ENCODE measurements at places on chromosomes 12 and 14.

DNA sequence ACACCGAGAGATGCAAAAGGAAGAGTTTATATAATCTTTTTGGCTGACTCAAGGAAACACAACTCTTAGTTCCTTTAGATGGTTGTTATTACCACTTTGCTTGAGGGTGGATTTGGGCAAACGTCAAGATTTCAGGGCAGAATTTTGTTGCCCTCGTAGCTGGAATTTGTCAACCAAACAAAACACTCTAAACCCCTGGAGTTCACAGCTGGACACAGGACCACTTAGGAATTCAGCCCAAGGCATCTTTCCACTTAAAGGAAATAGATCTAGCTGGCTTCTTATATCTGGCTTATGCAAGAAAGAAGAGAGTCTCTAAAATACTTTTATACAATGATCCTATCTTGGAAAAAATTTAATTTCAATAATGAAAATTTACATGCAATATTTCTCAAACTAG is 237.8 kb upstream of the LRIG3 start:
- DNase-seq = no peak

DNA sequence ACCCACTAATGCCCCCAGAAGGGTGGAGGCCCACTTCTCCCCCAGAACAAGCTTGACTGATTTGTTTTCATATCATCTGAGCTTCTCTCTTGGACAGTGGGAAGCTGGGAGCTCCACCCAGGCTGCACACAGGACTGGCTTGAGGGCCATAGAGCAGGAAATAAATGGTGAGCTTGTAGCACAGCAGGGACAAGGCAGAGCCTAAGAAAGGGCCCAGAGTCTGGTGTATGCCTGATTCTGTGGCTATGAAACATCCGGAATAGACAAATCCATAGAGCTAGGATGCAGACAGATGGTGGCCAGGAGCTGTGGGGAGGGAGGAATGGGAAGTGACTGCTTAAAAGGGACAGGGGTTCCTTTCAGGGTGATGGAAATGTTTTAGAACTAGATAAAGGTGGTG is 79.0 kb downstream of the ARL6IP4 start:
- no peak for DNase-seq

GRCh38 chr12:101642115-101643067 is 47.6 kb downstream of the MYBPC1 start:
- no peak for DNase-seq

DNA sequence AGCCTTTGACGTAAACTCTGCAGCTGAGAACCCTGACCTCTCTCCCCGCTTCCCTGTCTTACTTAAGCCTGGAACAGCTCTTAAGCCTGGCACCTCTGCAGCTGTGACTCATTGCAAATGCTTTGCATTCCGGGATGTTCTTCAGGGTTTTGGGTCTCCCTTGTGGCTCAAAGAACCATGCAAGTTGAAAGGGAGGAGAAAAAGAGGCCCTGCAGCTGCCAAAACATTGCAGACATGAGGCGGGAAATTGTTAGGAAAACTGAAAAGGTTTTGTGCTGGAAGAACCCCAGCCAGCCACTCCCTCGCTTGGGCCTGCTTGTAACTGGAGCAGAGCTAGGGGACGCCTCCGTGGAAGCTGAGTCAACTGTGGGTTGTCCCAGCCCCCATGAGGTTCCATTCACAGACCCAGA is 60.2 kb upstream of the FERMT2 start:
- DNase-seq = peak; percentile 78

- peak; percentile 64 for DNase-seq
Observed at GRCh38 chr12:13044002-13044905, at the start of gene FAM234B. FAM234B (plus strand) TSS chr12:13044381; CDS start chr12:13044404, 23 bp downstream.

GRCh38 chr14:103343905-103344797 is 10.1 kb downstream of the EIF5 start:
- DNase-seq = no peak

DNA sequence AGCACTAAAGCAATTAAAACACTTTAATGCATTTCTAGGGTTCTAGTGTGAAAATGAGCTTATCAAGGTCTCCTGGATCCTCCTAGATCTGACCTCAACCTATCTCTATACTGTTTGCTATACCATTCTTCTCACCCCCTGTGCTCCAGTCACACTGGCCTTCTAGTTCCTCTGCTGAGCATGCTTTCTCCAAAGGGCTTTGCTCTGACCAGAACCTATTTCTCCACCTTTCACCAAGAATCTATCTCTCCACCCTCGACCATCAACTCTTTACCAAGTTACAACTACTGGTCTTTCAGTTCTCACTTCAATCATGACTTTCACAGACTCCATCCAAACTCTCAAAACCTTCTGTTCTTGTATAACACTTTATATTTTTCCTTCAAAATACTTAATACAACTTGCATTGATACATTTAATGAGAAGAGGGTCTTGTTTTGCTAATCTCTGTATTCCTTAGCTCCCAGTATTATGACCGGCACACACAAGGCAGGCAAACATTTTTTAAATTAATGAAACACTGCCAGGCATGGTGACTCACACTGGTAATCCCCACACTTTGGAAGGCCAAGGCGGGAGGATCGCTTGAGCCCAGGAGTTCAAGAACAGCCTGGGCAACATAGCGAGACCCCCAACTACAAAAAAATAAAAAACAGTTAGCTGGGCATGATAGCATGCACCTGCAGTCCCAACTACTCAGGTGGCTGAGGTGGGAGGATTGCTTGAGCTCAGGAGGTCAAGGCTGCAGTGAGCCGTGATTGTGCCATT is 22.8 kb downstream of the PPP1R12A start:
- no peak for DNase-seq

DNA sequence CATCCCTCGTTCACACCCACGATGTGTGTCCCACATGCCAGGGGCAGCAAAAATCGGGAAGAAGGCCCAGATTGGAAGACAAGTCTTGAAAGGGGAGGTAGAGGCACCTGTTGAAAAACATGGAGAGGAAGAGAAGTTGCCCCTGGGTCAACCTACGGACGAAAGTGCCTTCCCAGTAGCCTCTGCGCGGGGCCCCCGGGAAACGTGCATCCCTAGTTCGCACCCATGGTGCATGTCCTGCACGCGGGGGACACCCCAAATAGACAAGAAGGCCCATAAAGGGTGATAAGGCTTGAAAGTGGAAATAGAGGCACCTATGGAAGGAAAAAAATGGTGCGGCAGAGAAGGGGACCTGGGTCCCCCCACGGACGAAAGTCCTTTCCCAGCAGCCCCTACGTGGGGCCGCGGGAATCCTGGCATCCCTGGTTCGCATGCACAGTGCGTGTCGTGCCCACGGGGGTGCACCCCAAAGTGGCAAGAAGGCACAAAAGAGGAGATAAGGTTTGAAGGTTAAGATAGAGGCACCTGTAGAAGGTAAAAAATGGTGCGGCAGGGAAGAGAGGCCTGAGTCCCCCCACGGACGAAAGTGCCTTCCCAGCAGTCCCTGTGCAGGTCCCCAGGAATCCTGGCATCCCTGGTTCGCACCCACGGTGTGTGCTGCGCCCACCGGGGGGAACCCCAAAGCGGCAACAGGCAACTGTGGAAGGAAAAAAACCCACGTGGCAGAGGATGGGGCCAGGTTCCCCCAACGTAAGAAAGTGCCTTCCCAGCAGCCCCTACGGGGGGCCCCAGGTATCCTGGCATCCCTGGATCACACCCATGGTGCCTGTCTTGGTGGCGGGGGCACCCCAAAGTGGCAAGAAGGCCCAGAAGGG is 278.3 kb downstream of the ALG10 start:
- no peak for DNase-seq

- DNase-seq = no peak
Observed at GRCh38 chr14:19771895-19772430, 1.3 kb upstream of the OR4M1 start.

- DNase-seq = no peak
Observed at GRCh38 chr14:32968972-32969544, 30.4 kb downstream of the NPAS3 start.

DNA sequence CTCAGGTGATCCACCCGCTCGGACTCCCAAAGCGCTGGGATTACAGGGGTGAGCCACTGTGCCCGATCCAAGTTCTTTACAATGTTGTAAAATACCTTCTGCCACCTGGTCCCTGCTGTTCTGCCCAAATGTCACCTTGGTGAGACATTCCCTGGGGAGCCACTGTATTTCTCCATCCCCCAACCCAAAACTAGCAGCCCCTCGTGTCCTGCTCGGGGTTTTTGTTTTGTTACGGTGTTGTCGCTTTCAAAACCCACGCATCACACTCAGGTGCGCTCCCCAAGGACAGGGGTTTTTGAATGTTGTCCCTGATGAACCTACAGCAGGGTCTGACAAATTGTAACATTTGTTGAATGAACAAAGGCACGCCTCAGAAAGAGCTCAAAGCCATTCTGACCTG is 37.4 kb downstream of the CAMKK2 start:
- DNase-seq = peak; percentile 14

- DNase-seq = no peak
Observed at GRCh38 chr12:27331291-27331926, 1.2 kb upstream of the BMAL2 start.

- DNase-seq = no peak
Observed at GRCh38 chr14:91232052-91232451, 12.5 kb downstream of the GPR68 start.

- no peak for DNase-seq
Observed at GRCh38 chr12:75086091-75087038, 123.3 kb downstream of the KCNC2 start.

DNA sequence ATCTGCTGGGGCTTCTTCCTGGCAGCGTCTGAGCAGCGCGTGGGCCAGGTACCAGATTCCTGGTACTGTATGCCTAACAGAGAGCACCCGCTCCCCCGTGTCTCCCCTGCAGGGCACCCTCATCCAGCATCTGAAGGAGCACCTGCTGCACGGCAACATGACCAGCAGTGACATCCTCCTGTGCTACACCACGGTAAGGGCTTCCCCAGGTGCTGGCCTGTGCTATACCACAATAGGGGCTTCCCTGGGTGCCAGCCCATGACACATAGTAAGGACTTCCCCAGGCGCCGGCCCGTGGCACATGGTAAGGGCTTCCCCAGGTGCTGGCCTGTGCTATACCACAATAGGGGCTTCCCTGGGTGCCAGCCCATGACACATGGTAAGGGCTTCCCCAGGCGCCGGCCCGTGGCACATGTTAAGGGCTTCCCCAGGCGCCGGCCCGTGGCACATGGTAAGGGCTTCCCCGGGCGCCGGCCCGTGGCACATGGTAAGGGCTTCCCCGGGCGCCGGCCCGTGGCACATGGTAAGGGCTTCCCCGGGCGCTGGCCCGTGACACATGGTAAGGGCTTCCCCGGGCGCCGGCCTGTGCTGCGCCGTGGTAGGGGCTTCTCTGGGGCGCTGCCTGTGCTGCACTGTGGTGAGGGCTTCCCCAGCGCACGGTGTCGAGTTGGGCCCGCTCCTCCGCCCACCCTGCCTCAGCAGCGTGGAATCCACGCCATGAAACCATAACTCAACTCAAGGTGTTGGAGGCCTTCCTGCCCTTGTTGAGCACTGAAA is 49.3 kb downstream of the AACS start:
- DNase-seq = no peak

- no peak for DNase-seq
Observed at GRCh38 chr12:39448038-39448437, 5.1 kb upstream of the KIF21A start.

GRCh38 chr12:11150832-11151231 is 16.4 kb upstream of the TAS2R30 start:
- no peak for DNase-seq

DNA sequence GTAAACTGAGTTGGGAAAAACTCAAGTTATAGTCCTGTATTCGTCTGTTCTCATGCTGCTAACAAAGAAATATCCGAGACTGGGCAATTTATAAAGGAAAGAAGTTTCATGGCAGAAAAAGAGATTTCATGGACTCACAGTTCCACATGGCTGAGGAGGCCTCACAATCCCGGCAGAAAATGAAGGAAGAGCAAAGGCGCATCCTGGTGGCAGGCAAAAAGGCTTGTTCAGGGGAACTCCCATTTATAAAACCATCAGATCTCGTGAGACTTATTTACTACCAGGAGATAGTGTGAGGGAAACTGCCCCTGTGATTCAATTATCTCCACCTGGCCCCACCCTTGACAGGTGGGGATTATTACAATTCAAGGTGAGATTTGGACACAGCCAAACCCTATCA is 292.6 kb upstream of the SYT1 start:
- DNase-seq = no peak

- DNase-seq = no peak
Observed at GRCh38 chr14:68924186-68925158, 54.6 kb downstream of the ACTN1 start.

DNA sequence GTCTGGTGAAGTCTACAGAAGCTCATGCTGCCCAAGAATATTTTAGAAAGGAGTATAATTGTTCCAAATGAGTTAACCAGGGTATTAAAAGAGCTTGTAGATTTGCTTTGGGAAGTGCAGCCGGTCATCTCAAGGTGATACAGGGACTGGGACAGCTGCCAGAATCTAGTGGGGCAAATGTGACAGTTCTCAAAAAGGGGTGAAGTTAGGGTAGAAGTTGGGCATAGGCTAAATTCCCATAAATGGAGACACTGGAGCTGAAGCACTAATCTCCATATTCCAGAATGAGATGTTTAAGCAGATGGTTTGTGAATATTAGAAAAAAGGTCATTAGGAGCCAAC is 94.7 kb downstream of the ANO6 start:
- no peak for DNase-seq

- no peak for DNase-seq
Observed at GRCh38 chr12:44428825-44429224, 447.3 kb downstream of the NELL2 start.

DNA sequence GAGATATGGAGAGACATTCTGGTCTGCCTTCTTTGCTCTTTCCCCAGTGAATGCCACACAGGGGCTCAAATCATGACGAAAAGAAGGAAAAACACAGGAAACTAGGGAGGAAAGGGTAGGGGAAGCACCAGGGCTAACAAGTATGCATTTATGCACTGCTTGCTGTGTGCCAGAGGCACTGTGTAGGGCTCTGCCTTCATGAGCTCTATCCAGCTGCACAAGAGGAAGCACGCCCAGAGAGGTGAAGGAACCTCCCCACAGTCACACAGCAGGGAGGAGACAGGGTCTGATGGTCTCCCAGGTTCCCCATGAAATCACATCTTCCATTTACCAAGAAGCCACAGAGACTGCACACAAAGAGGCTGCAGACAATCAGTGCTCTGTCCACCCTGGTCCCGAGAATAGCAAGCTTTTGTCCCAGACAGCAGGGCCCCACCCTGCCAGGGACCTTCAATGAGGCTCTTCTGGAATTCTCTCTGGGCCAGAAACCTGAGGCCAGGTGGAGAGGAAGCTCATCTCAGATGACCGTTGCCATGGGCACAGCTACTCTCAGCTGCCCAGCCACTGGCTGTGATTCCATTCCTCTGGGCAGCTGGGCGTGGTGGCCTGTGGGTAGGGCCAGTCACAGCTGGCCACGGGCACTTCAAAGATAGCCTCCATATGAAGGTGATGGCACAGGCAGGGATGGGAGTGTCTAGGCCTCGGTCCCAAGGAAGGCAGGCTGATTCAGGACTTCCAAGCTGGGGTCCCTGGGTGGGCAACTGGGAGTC is 7.3 kb upstream of the TRPV4 start:
- DNase-seq = no peak
